Fibroblast of lung (primary cell): ENCODE measurements at places on chromosomes 6 and 20.
A peak's percentile ranks its signal among the peaks of the same experiment; 100 is the strongest.

DNA sequence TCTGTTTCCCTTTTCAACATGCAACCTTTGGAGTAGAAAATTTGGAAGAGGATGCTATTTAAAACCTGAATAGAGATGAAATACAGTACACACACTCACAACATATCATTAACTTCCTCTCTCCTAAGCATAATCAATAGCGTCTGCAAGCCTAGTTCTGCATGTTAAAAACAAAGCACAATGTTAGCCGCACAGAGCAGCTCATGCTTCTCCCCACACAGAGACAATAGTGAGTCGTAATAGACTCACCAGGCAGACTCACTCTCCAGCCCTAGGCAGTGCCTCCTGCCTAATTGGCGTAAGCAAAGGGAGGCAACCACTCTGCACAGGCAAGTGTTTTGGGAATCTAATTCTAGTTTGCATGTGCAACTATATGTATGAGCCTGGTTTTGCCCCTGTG lies 45.8 kb upstream of the ARID1B start:
- peak; percentile 16 for DNase-seq

DNA sequence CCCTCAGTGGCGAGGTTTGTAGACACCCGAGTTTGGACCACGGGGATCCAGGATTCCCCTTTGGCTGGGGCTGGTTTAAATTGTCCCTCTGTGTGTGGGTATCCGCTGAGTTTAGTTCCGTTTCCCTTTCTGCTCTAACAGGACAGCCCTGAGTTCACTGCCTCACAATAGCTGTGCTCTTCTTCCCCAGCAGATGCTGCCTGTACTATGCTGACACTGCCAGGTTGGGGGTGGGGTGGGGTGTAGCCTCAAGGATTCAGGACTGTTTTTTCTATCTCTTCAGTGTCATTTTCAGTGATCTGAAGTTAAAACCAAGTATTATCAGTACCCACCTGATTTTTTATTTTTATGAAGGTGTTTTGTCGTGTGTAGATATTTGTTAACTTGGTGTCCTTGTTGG lies 655.0 kb downstream of the COL12A1 start:
- DNase-seq = no peak

GRCh38 chr6:111461860-111462259 lies 21.2 kb downstream of the REV3L start:
- DNase-seq = no peak

DNA sequence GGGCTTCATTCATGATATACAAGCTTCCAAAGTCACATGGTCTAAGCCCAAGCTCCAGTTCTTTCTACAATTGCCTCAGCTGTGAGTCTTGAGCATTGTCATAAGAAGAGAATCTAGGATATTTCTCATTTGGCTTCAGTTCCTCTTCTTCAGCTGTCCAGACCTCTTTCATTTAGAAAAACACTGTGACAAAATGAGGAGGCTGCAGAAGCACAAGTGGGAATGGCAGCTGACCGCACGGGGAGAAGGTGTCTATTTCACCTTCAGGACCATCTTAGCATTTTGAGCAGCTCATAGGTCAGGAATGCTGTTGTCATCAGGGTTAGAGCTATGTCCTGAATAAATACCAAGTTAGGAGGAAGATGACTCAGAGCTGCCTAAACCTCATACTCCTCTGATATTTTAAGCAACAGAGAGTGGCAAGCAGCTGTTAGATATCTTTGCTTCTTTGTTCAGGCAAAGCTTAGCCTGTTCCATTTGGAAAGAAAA lies 390.1 kb upstream of the CITED2 start:
- peak; percentile 93 for DNase-seq

- DNase-seq = peak; percentile 3
These were observed 580.7 kb upstream of the GJE1 start for GRCh38 chr6:141552031-141552430.

DNA sequence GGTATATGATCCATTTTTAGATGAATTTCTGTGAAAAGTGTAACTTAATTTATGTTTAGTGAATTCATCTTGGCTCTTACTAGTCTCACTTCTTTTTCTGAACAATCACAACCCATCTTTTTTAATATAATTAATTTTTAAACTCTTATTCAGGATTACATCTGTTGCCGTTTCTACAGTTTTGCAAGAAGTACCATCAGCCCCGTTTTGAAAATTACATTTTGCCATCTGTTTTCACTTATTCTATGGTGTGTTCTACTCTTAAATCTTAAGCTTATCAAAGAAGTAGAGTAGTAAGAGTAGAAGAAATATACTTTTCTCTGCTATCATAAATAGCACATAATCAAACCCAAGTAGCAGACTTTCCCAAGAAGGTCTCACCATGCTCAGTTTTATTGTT lies 70.1 kb downstream of the ZNF292 start:
- no peak for DNase-seq

DNA sequence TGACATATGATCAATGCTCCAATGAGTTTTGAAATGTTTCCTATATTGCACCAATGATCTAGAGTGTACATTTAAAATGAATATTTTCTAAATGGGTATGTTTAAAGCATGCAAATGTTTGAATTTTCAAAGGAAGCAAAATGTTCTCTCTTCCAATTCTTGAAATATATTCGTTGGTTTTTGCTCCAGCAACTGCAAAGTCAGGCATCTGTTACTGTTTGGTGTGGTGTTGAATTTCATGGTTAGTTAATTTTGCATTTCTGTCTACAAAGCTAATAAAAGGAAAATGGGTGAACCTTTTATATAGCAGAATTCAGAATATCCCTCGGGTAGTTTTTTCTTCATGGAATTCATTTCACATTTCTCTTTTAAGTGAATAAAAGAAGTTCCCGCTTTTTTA lies 1018.3 kb downstream of the GRIK2 start:
- no peak for DNase-seq

DNA sequence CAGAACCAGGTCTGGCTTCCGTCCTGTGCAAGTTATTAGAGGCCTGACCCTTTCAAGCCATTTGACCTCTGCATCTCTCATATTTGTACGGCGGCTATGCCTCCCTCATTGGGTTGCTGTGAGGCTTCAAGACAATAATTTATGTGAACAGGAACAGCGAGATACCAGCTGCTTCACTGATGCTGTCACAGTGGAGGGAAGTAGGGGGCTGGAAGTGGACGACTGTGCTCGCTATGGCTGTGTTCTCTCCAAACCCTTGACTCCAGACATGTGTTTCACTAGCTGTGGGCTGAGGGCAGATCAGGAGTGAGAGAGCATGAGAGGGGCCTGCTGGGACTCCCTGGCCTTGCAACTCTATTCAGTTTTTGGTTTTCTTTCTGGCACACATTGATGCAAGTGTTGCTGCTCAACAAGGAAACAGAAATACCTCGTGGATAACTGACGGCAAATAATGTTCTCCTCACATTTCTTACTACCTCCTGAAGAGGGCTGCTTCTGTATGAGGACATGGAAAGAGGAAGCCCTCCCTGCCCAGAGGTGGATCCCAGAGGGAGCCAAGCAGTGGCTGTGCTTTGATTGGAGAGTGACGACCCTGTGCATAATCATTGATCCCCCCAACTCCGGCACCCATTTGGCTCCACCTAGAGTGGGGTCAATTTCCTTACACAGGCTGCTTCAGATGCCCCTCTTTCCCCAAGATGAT lies 34.7 kb upstream of the SCP2D1 start:
- no peak for DNase-seq

DNA sequence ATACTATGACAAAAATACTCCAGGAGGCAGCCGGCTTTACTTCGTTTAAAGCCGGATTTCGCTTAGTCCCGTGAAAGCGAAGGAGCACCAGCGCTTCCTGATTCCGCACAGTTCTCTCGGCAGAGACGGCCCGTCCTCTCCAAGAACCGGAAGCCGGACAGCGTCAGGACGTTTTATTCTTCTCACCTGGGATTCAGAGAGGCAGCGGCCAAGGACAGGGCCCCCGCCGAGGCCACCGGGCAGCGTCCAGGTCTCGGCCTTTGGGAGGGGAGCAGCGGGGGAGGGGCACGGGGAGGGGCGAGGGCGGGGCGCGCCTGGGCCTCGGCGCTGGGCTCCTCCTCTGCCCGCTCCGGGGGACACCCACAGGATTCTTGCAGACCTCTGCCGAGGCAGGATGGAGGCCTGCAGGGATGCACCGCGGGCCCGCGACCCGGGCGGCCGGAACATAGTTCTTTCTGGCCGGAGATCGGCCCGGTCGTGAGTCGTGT lies 2.8 kb upstream of the DIDO1 start:
- DNase-seq = peak; percentile 38

- DNase-seq = no peak
These were observed 44.9 kb downstream of the PNLDC1 start for GRCh38 chr6:159844737-159845645.

- DNase-seq = no peak
These were observed 16.7 kb upstream of the TGM6 start for GRCh38 chr20:2364044-2364443.

- peak; percentile 31 for DNase-seq
These were observed 46.7 kb upstream of the MOCS1 start for GRCh38 chr6:39980839-39981580.

- no peak for DNase-seq
These were observed 7.1 kb downstream of the XKR7 start for GRCh38 chr20:31974951-31975487.

DNA sequence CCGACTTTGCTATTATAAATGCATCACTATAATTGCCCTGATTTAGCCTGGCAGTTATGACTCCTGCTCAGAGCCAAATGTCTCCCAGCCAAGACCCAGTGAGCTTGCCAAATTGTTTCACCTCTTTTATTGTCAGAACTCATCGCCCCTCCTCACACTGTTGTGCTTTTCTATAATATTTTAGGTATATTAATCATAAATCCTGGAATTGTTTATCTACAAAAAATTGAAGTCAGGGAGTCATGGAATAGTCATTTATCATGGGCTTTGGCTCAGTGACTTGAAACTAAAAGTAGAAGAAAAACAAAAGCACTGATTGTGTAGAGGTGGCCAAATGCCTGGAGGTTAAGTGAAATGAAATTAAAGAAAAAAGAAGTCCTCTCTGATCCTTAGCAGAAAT lies 85.6 kb downstream of the PFDN4 start:
- peak; percentile 72 for DNase-seq

DNA sequence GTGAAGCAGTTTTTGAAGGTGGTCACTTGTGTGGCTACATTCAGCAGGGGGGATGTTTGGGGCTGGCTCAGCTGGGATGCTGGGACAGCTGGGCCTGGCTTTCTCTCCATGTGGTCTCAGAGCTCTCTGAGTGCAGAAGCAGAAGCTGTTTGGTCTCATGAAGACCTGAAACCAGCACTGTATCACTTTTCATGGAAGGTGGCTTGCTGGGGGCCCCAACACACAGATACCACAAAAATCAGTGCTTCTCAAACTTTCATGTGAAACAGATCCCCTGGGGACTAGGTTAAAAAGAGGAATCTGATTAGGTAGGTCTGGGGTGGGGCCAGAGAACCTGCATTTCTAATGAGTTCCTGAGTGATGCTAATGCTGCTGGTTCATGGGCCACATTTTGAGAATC lies 347.3 kb downstream of the DHX35 start:
- no peak for DNase-seq

DNA sequence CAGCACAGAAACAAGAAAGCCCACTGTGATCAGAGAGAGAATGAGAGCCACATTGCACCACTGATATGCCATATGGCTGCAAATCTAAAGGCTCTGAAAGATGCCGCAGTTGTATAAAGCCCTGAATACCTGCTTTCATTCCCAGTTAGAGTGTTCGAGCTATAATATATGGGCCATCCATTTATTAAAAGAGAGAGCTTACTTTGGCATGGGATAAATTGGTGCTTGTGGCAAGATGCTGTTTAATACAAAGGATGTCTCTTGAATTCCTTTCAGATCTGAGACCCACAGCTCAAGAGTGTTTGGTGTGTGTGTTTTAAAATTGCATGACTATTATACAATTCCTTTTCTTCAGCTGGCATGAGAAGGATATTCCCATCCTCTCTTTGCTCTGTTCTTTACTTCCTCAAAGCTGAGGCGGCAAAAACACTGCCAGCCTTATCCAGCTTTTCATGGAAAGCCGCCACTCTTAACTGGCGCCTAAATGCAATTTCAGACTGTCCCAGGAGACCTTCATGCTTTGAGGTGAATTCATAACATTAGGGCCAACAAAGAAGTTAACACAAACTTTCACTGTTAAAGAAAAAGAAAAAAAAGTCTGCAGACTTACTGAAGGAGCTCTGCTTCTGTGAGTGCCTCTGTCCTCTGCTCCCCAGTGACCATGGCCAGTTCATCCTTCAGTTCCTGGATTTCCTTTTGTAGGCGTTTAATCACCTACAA lies 147.6 kb downstream of the KIF6 start:
- DNase-seq = no peak

DNA sequence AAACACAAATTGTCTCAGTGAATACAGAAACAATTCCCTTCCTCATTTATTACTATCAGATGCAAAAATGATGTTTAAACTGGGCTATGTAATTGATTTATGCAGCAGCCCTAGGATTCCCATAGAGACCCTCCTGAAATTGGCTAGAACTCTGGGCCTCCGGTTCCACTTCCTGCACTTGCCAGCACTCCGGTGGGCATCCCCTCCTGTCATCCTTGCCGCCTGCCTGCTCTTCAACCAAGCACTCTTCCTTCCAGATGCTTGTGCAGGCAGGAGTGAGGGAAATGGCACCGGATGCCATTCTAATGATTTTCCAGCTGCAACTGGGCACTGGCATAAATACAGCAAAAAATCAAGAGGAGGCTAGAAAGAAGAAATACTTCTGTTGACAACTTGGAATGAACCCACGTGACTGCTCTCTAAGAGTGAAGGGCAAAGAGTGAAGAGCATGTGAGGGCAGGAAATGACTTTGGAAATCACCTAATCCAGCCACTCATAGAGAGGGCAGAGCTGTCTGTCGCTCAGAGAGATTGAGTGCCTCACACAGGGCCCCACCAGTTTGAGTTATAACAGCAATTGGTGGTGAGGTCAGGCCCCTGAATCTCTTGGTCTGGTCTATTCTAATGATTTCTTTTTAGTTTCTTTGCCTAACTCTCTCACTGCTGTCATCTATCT lies 3.7 kb upstream of the NEDD9 start:
- DNase-seq = no peak

GRCh38 chr20:45344168-45344860 lies 3.9 kb downstream of the SDC4 start:
- DNase-seq = peak; percentile 93

GRCh38 chr20:31835977-31836852 lies 9.2 kb downstream of the FOXS1 start:
- DNase-seq = peak; percentile 95

- no peak for DNase-seq
These were observed 4.1 kb downstream of the DNAJC5 start for GRCh38 chr20:63898882-63899558.

DNA sequence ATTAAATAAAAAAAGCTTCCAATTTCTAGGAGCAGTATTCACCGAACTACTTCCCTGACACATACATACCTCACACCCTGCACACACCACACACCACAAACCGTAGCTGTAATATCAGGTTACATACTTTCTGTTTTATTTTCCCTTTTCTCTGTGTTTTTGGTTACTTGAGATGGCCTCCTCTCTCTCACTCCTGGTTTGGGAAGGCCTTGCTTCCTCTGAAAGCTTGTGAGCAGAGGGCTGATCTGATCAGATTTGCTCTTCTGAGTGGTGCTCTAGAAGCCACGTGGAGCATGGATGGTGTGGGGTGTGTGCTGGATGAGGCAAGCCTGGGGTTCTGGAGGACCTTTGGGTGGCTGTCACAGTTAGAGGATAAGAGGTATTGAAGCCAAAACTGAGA lies 20.9 kb downstream of the UTRN start:
- DNase-seq = peak; percentile 78
